ENCODE measurements at places on chromosomes 2 and 18. TPM values are rescaled to one million over a fixed set of nuclear protein-coding genes. Genes with fewer than 3 reads are reported as not detected.

Gene ALK
- 0.98 TPM for total RNA-seq

Gene ST8SIA5
- total RNA-seq = 13.3 TPM

Gene KATNAL2
- total RNA-seq = 3.4 TPM

Gene HOXD9
- not detected for total RNA-seq

Gene TUBA3E
- not detected for total RNA-seq

All from temporal lobe (tissue), 4 donors.